Activated T-cell treated with anti-CD3 and anti-CD28 coated beads, Interleukin-2, amount 50 U/mL, for 4 hours (primary cell): ENCODE measurements at places on chromosomes 1 and 21.

DNA sequence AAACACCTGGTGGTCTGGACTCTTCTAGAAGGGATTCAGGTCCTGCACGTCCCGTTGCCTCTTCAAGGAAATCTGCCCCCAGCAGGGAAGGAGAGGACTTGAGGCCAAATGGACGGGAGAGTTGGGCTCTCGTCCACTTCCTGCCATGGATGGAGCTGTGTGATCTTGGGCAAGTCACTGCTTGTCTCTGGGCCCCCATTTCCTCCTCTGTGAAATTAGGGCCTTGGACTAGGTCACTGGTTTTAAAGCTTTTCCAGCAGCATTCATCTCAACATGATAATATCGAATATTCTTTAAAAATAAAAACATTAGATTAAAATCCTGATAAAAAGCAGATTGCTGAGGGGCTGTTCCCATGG lies 26.9 kb downstream of the LHX4 start:
- DNase-seq: no peak

DNA sequence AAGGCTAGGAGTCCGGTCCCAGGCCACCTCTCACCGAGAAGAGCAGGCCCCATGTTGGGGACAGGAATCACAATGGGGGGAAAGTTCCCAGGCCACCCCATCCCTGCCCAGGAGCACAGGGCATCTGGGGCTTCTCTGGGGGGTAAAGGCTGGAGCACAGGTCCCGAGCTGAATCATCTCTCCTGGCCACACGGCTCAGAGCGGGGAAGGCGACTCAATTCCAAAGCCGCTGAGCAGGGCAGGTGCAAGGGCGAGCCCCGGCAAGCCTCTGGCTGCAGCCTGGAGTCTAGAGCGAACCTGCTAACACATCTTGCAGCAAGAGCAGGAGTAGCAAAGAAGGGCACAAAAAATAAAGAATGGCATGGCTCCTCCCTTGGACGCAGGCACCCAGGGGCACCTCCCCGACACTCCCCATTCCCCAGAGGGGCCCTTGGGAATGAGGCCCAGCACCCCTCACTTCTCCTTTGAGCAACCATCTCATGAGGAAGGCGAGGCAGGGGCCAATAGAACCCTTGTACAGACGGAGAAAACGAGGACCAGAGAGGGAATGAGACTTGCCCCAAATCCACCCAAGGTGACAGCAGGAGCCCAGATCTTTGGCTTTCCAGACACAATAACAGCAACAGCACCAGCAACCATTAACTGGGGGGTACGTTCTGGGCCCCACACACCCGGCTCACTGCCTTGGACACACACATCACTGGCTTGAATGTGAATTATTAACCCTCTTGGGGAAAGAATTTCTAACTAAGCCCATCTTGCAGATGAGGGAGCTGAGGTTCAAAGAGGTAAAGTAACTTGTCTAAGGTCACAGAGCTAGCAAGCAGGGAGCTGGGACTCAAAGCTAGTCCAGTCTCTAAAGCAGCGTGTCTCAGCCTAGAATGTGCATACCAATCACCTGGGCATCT lies 20.7 kb upstream of the ALDH4A1 start:
- no peak for DNase-seq

DNA sequence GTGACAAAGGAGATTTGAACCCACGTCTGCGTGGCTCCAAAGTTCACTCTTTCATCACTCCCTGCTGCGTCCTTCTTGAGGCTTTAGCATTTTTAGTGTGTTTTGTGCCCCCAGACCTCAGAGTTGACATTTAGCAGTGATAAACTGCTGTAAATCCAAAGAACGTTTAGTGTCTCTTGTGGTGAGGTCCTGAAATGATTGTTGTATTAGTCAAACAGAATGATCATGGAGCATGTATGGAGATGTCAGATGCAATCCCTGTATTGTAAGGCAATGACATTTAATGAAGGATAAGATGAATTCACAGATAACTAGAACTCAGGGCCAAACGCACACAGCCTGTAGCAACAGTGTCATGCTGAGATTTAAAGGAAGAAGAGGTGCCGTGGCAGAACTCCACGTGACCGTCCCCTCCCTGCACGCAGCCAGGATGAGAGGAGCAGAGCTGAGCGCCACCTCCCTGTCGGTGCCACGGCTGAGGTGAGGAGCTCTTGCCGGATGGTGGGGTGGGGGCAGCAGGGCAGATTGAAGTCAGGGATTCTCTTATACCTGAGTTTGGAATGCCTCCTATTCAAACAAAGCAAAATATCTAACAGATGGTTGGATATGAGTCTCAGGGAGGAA lies 30.1 kb downstream of the NTPCR start:
- no peak for DNase-seq

DNA sequence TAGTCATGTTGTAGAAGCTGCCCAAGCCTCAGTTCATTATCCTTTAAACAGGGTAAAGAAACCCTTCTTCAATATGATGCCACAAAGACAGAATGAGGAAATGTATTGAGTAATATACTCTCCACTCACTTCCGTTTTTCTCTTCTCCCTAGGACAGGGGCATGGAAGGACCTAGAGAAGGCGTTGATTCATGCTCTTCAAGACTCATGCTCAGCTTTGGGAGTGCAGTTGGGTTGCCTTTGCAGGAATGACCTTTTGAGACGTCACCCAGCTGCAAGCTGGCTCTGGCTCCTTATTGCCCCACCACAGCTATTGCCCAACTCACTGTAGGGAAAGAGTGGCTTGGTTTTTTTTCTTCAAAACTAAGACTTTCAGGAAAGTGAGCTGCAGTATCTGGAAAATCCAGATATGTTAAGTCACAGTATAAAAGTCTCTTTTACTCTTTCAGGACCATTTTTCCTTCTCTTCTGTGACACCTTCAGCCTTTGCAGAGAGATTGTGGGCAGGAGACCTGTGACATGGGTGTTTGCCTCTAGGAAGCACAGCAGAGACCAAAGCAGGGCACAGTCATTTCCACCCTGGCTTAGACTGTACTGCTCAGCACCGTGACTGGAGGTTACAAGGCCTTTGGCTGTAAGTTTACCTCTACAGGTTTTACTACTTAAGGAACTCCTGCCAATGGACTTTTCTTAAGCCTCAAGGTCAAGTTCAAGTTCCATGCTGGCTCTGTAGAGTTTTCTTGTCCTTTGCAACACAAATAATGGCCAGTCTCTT lies 39.5 kb downstream of the XCL2 start:
- no peak for DNase-seq
